ENCODE measurements at places on chromosomes 5 and 9. TPM values are rescaled to one million over a fixed set of nuclear protein-coding genes. Genes with fewer than 3 reads are reported as not detected.

The GRHPR gene
- 150 TPM for total RNA-seq

The PTPA gene
- 138 TPM for total RNA-seq

The FAT2 gene
- total RNA-seq: 0.02 TPM

The NR5A1 gene
- total RNA-seq: 0.05 TPM

The TXNDC8 gene
- total RNA-seq: not detected

The SCGB3A2 gene
- not detected for total RNA-seq

The CER1 gene
- total RNA-seq: not detected

The PCA3 gene
- total RNA-seq: not detected

The CDH18 gene
- total RNA-seq: not detected

The NUTM2F gene
- not detected for total RNA-seq

The LCN1 gene
- total RNA-seq: not detected

The HCN1 gene
- not detected for total RNA-seq

The ANKRD34B gene
- total RNA-seq: not detected

The PCDHA7 gene
- 0.09 TPM for total RNA-seq

The UGT3A2 gene
- total RNA-seq: not detected

The NEUROG1 gene
- not detected for total RNA-seq

The LRRTM2 gene
- not detected for total RNA-seq

The PCDHGA10 gene
- total RNA-seq: 0.03 TPM

The OR1J2 gene
- total RNA-seq: not detected

The ZFP2 gene
- 0.05 TPM for total RNA-seq

The PCDHB9 gene
- not detected for total RNA-seq

The LCN12 gene
- 1.9 TPM for total RNA-seq

The ENTPD2 gene
- total RNA-seq: 0.67 TPM

The MLANA gene
- total RNA-seq: not detected

The PDE6A gene
- total RNA-seq: 0.15 TPM

The FAM174A gene
- 13.0 TPM for total RNA-seq

The OR13C8 gene
- not detected for total RNA-seq

The FAM240B gene
- not detected for total RNA-seq
